ENCODE measurements at places on chromosomes 5 and 9.

DNA sequence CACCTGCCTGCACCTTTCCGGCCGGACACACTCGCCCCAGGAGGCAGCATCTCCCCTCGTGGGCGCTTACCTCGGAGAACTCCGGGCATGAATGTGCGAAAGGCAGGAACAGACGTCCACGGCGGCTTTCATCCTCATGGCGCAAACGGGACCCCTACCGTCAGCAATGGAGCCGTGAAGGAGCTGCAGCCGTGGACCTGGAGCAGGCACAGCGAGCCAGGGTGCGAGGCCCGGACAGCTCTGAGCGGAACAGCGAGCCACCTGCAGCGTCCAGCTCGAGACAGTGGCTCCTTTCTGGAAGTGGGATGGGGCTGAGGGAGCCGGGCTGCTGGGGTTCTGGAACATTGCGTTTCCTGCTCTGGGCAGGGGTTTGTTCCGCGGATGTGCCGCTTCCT lies 7.8 kb upstream of the SLC6A19 start:
- no peak for DNase-seq

- no peak for DNase-seq
Measured at GRCh38 chr5:110092955-110093785, 403.4 kb downstream of the MAN2A1 start.

DNA sequence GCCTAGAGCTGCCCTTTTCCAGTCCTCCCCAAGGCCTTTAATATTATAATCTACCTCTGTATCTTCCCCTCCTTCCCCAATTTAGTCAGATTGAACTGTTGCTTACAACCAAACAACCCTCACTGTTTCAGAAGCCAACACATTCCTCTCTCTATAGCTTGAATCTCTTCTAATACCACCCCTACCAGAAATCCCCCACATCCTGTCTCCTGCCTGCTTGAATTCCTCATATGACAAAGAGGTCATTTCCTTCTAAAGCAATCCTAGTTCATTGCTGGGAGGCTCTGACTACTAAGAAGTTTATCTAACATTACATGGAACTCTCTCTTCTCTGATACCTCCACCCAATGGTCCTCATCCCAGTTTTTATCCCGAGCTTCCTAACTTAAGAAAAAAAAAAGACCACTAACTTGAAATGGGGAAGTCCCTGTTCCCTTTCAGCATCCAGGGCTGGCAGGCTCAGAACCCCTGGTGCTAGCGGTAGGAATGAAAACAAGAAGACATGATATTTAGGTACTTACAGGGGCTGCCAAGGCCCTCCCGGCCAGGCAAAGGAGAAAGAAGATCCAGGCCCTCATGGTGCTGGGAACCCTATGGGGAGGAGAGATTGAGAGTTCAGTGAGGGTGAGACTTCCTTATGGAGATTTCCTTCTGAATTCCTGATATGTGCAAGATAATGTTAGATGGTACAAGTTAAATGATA lies 11.0 kb downstream of the SPARC start:
- DNase-seq: no peak

DNA sequence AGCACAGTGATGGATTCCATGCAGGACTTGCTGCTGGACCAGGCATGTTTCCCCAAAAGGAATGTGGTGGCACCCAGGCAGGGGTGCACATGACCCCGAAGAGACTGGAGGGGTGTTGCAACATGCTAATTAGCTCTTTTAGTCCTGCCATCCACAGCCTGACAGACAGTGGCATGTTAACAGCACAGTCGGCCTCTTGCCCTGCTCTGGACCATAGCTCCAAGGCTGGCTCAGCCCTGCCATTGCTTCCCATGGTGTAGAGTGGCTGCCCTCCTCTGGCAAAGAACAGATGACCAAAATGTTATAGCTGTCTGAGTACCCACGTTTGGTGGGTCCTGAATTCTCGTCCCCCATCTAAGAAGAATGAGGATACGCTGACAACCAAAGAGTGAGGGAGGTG lies 736.4 kb upstream of the PTPRD start:
- DNase-seq: no peak

GRCh38 chr5:135434591-135435466 lies 12.3 kb downstream of the DCANP1 start:
- no peak for DNase-seq

- DNase-seq: no peak
Measured at GRCh38 chr5:10201223-10201868, 48.3 kb downstream of the ATPSCKMT start.

GRCh38 chr9:94714494-94714893 lies 12.0 kb upstream of the AOPEP start:
- DNase-seq: no peak

GRCh38 chr9:15374310-15374709 lies 48.4 kb upstream of the SNAPC3 start:
- DNase-seq: no peak

GRCh38 chr9:126915281-126915816 lies 767 bp downstream of the RALGPS1 start:
- DNase-seq: peak; percentile 47

- no peak for DNase-seq
Measured at GRCh38 chr5:77374686-77375085, 117.4 kb downstream of the WDR41 start.

DNA sequence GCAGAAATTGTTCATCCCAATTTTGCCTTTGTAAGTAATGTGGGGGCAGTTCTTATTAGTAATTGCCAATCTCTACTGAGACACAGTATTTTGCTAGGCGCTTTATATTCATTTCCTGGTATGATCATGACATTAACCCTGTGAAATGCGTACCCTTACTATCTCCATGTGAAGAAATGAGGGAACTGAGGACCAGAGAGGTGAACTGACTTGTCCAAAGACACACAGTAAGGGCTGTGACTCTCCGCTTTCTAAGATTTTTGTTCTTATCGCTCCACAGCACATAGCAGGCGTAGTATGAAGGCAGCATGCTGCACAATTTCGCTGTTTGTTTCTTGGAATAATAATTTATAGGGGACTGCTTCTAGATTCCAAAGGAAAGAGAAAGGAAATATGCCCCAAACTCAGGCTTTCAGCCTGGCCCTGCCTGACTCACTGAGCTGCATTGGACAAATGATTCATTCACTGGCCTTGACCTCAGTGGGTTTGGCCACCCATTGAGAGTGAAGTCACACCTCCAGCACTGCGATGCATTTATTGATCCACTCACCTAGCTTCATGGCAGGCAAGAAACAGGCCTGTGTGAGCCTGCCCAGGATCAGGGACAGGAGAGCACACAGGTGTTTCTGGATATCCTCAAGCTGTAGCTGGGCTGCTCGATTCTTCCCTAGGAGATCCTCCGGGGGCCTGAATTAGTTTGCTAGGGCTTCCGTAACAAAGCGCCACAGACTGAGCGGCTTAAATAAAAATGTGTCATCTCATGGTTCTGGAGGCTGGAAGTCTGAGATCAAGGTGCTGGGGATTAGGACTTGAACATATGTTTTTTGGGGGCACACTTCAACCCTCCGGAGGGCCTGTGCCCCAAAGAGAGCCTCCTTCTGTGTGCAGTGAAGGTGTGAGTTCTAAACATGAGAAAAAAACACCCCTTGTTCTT lies 7.2 kb upstream of the DUSP1 start:
- peak; percentile 95 for DNase-seq

- peak; percentile 86 for DNase-seq
Measured at GRCh38 chr9:20197976-20198685, 409.3 kb upstream of the SLC24A2 start.

DNA sequence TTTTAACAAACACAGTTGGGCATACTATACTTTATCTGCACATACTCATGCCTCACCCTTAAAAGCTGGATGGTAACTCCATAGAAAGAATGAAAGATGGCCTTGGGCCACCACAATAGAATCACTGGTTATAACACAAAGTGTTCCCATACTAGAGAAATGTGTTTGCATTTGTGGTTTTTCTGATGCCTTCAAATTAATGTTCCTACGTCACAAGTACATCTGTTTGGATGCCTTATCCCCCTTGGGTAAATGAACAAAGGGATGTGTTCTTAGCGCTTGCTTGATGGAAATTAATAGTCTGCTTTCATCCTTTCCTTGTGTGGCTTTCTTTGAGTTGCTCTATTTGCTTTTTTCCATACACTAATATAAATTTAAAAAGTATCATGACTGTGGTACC lies 291.1 kb upstream of the PDE4D start:
- no peak for DNase-seq

GRCh38 chr9:118569148-118569547 lies 800.1 kb downstream of the BRINP1 start:
- DNase-seq: no peak

DNA sequence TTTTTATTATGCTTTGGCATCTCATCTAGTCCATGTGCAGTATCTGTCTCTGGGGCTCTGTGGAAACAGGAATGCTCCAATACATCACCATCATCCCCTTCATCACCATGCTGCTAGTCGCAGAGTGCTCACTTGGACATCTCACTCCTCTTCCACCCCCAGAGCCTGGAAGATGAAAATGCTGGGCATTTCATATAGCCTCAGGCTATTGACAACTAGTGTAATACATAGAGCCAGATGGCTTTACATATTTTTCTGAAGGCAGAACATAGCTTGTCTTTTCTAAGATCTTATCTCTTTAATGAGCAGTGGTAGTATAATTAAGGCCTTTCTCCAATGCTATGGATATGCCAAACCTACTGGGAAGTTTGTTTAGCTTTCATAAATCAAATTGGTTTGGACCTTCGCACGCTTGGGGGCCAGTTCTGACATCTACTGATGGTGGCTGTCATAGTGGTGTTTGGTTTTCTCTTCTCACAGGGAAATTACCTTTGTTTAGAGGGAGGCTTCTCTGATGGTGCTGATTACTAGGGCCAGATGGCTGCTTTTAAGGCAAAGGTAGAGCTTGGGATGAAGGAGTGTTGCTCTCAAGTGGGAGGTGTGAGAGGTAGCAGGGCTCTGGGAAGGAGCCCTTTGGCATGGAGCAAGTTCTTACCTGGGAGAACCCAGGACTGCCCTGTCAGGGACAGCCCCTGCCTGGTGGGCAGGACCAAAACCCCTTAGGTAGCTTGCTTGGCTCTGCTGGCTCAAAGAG lies 63.1 kb upstream of the CXCL14 start:
- no peak for DNase-seq

DNA sequence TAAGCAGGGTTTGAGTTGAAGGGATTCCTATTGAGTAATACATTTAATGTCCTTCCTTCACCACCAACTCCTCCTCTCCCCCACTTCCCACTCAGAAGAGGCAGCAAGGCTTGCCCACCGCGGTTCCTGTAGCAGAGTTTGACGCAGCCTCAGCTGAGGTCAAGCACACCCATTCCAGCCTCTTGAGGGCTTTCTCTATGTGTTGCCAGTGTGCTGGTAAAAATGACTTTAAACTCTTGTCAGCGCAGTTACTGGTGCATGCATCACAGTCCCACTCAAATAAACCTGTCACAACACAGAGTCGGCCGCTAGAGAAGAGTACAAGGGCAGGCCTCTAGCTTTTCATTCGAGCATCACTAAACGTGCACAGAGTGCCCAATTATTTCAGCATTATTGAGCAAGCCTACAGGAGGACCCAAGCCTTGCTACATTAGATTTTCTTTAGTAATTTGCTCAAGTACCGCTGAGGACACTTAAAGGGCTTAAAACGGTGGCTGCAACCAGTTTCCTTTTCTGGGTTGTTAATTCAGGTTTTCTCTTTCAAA lies 79.6 kb downstream of the TLE4 start:
- no peak for DNase-seq

- DNase-seq: peak; percentile 29
Measured at GRCh38 chr5:80668016-80668969, 13.5 kb upstream of the DHFR start.

- no peak for DNase-seq
Measured at GRCh38 chr5:54689411-54690251, 172.1 kb downstream of the SNX18 start.

GRCh38 chr5:89929173-89929572 lies 480.4 kb downstream of the CETN3 start:
- no peak for DNase-seq

GRCh38 chr9:4152101-4152600 lies 147.7 kb downstream of the GLIS3 start:
- DNase-seq: no peak

GRCh38 chr5:165055476-165055875 lies 1550.1 kb downstream of the MAT2B start:
- no peak for DNase-seq

DNA sequence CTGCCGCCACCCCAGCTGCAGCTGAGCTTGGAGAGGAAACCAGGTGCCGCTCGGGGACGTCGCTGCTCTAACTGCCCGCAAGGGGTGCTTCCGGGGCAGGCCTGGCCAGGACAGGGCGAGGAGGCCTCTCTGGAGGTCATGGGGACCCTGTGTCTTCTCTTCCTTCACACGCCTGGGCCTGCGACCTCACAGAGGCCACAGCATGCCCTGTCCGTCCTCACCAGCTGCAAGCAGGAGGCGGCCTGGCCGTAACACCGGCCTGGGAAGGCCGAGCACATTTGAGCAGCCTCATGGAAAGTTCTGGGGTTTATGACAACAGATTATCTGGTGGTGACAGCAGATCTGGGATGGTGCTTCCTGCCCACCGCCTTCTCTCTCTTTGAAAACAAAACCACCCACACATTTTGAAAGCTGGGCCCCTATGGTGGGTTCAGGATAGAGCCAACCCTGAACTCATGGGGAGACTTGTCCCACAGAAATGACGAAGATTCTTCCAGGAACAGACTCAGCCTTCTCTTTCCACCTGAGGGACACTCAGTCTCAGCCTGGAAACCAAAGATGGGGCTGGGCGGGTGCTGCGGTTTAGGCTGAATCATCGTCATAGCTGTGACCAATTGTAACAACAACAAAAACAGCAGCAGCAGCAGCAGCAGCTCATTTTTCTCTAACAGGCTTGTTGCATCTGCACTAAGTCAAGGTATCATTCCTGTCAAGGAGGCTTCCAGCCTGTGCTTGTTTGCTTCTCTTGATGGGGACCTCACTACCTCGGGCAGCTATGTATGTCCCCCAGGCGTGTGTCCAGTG lies 99.6 kb upstream of the RAPGEF1 start:
- DNase-seq: peak; percentile 89

- no peak for DNase-seq
Measured at GRCh38 chr9:114005371-114006154, 72.5 kb downstream of the AMBP start.

DNA sequence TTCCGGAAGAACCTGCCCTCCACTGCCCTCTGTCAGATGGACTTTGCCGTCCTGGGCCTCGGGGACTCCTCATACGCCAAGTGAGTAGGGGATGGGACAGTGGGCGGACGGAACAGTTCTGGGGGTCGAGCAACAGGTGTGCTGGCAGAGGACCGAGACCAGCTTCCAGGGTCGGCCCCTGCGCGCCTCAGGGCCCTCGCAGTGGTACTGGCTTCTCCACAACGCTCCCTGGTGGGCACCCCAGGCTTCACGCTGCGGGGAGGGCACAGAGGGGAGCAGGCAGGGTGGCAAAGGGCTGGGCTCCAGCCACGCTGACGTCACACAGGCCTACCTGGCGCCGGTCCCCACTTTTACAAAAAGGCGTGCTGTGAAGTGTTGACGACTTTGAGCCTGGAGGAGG lies 7.0 kb downstream of the NDOR1 start:
- DNase-seq: no peak

Measured in epithelial cell of esophagus (primary cell).